ENCODE measurements at places on chromosomes 5 and 9.
A peak's percentile ranks its signal among the peaks of the same experiment; 100 is the strongest.

- DNase-seq, result no peak
Measured at GRCh38 chr9:129836311-129837007, 1.2 kb downstream of the USP20 start.

DNA sequence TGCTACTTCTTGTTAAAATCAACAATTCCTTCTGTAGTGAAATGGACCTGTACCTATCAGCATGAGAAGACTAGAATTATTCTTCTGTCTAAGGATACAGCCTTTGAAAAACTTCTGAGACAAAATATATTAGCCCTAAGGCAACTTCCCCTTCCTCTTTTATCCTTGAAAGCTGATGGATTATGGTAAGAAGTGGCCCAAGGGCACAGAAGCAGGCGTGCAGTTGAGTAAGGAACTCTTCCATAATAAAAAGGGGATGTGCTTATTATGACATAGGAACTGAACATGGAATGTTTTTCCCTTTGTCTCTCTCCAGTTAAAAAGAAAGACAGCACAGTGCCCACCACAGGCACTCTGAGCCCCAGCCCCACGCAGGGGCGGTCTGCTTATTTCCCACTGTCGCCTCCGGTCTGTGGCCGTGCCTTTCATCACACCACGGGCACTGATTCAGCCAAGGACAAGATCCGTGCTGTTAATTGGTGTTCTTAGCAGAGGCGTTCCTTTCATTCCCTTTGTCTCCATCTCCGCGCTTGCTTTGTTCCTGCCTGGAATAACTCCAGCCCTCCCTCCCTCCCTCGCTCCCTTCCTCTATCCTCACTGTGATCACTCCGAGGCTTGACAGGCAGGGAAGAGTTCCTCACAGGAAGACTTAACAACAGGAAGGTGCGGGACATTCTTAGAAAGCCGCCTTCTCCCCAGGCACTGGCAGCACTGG is 135.9 kb upstream of the OTULINL start:
- DNase-seq, result peak; percentile 62

DNA sequence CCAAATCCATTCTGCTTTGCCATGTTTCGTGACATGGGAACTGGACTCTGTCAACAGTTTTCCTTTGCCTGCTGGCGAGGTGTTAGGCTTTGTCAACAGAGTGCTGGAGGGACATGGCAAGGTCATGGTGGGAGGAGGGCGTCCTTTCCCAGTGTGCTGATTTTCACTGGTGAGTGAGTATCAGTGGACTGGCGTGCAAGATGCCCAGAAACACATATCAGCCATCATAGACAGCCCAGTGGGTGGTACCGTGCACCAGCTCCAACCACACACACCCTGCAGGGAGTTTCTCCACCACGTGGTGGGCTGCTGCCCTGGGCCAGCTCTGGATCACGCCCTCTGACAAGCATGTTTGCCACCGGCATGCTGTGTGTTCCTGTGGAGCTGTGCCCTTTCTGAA is 50.0 kb upstream of the ABL1 start:
- DNase-seq, result no peak

- DNase-seq, result no peak
Measured at GRCh38 chr9:114055061-114055460, 23.0 kb downstream of the AMBP start.

- DNase-seq, result no peak
Measured at GRCh38 chr9:19946441-19947109, 157.7 kb upstream of the SLC24A2 start.

Data from ecto neural progenitor cell (in vitro differentiated cells).